8988T (cell line): ENCODE measurements at places on chromosomes 12 and 14.

DNA sequence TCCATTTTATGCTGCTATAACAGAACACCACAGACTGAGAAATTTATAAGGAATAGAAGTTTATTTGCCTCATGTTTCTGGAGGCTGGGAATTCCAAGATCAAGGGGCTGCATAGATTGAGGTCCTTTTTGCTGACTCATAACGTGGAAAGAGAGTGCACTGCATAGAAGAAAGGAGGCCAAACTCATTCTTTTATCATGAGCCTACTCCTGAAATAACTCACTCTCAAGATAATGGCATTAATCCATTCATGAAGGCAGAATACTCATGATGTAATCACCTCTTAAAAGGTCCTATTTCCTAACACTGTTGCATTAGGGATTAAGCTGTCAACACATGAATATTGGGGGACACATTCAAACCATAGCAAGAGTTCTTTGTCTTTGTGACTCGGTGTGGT is 60.0 kb upstream of the FBXO33 start:
- DNase-seq: no peak

- no peak for DNase-seq
These were observed 258.3 kb upstream of the NAV3 start for GRCh38 chr12:77572371-77572770.

DNA sequence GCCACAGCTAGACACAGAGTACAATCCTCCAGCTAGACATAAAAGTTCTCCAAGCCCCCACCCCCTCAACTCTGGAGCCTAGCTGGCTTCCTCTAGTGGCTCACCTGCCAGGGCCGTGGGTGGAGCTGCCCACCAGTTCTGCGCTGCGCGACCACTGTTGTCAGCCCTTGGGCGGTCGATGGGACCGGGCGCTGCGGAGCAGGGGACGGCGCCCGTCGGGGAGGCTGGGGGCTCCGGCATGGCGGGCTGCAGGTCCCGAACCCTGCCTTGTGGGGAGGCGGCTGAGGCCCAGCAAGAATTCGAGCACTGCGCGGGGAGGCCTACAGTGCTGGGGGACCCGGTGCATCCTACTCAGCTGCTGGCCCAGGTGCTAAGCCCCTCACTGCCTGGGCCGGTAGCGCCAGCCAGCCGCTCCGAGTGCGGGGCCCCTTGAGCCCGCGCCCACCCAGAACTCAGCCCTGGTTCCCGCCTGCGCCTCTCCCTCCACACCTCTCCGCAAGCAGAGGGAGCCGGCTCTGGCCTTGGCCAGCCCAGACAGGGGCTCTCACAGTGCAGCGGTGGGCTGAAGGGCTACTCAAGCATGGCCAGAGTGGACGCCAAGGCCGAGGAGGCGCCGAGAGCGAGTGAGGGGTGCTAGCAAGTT is 51.0 kb downstream of the RTN1 start:
- DNase-seq: no peak

- no peak for DNase-seq
These were observed 141.5 kb upstream of the FGD4 start for GRCh38 chr12:32257695-32258496.

DNA sequence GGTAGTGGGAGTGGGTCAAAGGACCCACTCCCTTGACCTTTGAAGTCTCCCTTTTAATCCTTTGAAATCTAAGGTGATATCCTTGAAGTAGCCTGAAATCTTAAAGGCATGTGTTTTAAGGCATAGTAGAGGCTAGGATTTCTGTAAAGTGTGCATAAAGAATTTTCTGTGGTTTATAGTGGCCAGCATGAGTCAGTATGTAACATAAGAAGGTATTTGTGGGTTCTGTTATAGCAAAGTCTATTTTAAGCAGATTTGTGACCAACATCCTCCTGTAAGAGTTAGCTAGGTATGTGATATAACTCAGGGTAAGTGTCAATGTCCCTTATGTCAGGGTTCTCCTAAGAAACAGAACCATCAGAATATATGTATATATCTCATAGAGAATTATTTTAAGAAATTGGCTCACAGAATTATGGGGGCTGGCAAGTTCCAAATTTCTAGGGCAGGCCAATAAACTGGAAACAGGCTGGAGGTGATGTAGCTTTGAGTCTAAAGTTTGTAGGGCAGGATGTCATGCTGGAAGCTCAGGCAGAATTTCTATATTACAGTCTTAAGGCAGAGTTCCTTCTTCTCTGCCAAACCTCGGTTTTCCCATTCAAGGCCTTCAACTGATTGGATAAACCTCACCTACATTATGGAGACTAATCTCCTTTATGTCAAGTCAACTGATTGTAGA is 18.7 kb upstream of the EPYC start:
- DNase-seq: no peak

- DNase-seq: no peak
These were observed 56.0 kb downstream of the SYNE2 start for GRCh38 chr14:63908667-63909264.

DNA sequence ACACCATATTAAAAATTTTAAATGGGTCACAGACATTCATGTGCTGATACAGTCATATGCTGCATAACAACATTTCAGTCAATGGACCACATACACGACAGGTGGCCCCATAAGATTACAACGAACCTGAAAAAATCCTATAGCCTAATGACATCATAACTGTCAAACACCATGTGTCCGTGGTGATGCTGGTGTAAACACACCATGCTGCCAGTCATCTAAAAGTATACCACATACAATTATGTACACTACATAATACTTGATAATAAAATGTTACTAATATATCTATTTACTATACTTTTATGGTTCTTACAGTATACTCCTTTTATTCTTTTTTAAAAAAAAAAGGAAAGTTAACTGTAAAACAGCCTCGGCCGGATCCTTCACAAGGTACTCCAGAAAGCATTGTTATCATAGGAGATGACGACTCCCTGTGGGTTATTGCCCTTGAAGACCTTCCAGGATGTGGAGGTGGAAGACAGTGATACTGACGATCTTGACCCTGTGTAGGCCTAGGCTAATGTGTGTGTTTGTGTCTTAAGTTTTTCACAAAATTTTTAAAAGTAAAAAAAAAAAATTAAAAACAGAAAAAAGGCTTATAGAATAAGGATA is 5.0 kb upstream of the TDG start:
- DNase-seq: no peak

DNA sequence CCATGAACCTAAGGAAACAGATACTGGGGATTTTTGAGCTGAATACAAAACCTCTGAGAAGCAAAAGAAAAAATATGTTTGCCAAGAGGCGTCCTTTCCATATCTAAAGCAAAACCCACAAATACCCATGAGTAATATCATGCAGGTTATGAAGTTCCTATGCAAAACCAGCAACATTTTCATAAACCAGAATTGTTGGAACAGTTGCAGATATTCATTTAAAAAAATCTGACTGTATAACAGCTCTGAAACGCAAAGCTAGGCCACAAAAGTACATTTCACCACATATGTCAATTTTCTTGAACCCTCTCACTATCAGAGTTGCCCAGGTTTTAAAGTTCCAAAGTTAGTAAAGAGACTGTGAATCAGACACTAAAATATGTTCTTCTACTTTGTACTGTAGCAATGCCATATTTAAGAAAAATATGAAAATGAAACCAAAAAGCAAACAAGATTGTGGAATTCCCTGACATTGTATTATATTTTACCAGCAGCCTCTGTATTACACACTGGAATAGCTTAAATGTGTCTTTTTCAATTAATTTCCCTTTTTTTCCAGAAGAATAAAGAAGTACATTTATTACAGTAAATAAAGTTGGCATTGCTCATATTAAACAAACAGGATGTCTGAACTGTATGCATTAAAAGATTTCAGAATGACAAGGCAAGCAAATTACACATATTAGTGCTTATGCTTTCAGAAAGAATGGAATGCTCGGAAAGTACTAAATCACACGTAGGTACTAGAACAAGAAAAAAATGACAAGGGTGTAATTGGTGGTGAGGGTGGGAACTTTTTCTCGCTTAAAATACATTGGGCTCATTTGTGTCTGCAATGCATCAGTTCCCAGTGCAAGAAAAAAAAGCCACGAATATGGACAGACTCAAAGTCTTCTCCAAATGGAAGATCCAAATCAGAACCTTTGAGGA is 33.6 kb upstream of the HIF1A start:
- DNase-seq: no peak

- DNase-seq: no peak
These were observed 877.6 kb upstream of the SEL1L start for GRCh38 chr14:82411298-82411697.

DNA sequence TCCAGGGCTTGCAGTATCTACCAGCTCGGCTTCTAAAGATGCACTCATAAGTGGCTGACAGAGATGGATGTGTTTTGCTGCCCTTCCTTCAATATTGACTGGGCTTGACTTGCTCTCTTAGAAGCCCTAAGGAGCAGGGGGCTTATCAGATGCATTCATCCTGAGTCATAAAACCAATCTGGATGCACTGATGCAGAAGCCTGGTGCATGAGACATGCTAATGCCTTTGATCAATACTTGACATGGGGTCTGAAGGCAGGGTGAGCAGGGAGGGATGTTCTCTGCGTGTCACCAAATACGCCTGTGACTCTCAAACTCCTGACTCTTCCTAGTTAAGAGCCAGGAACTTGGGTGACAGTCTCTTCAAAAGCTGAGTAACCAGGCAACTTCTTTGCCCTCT is 77.8 kb upstream of the HSPB8 start:
- DNase-seq: no peak

DNA sequence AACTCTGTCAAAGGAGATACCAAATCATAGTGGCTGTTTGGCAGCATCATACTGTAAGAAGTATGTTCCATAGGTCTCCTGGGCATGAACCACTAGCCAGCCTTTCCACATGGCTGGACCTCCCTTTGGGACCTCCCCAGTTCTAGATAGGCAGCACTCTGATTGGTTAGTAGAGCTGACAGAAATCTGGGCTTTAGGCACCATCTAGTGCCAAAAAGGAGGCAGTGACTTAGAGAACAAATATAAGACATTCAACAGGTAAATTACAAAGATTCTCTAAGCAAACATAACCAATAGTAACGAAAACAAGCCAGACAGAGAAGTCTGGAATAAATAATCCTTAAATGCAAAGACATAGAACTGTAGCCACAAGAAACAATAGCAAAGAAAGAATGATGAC is 148.0 kb upstream of the PDE3A start:
- DNase-seq: no peak

DNA sequence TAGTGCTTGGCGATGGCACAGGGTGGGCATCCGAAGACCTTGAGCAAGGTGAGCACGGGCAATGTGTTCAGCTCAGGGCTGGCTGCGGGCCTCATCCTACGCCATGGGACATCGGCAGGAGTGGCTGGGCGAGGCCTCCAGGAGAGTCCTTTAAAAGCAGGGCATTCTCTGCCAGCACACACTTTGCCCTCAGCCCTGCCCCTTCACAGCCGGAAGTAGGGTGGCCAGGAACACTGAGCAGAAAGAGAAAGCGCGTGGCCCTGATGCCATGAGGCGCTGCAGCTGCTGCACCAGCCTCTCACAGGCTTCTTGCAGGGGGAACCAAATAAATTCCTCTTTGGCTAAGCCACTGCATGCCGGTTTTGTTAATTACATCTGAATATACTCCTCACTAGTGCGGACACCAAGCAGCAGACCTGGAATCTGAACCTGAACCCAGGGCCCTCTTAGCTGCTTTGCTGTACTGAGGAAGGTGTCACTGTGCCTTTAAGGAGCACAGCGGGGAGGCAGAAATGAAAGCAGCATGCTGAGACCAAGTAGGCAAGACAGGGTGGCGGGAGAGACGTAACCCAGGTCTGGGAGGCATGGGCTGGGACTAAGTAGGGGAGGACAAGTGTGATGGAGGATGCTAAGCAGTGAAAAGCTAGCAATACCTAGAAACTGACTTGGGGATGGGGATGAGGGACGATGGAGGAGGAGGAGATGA is 155.2 kb downstream of the TTC7B start:
- no peak for DNase-seq

DNA sequence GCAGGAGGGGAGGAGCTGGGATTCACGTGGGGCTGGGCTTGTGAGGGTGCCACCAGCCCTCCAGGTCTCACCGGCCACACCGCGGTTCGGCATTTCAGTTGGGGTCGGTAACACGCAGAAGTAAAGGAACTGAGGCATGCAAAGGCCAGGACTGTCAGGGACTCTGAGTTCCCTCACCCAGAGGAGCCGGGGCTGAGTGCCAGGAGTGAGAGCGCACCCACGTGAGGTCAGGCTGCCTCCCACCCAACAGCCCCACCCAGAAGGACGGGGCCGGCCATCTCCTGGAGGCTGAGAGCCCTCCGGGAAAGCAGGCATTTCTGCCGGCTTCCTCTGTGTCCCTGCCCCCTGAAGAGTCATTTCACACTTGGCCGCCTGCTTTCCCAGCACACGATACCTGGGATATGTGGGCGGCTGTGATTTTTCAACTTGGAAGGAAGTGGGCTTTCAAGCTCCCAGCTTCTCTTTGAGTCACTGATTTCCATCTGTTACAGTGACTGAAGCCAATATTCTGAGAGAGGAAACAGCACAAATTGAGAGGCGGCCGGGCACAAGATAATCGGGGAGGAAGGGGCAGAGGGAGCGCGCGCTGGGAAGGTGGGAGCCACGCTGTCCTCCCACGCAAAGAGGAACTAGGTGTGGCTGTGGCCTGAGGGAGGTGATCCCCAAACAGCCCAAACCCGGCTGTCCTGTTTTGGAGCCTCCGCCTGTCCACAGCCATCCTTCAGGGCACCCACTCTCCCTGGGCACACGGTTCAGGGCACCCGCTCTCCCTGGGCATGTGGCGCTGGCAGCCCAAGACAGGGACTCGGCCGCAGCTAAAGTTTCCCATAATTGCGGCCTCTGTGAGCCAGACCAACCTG is 19.0 kb downstream of the GALNT9 start:
- no peak for DNase-seq

- no peak for DNase-seq
These were observed 8.5 kb upstream of the DIO3 start for GRCh38 chr14:101552786-101553231.

DNA sequence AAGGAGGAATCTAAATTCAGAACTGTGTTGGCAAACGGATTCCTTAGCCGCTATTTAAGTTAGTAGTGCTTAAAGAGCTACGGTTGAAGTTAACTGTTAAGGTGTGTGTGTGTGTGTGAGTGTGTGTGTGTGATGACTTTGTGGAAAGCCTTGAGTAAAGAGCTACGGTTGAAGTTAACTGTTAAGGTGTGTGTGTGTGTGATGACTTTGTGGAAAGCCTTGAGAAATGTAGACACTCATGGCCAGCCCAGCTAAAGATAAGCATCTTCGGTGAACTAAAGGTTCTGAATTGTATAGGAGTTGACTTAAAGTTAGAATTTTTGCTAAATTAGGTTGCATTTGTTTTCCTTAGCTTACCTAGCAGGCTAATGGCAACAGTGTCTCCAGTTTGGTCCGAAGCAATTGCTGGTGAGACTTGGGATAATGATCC is 1.4 kb downstream of the KTN1 start:
- no peak for DNase-seq

DNA sequence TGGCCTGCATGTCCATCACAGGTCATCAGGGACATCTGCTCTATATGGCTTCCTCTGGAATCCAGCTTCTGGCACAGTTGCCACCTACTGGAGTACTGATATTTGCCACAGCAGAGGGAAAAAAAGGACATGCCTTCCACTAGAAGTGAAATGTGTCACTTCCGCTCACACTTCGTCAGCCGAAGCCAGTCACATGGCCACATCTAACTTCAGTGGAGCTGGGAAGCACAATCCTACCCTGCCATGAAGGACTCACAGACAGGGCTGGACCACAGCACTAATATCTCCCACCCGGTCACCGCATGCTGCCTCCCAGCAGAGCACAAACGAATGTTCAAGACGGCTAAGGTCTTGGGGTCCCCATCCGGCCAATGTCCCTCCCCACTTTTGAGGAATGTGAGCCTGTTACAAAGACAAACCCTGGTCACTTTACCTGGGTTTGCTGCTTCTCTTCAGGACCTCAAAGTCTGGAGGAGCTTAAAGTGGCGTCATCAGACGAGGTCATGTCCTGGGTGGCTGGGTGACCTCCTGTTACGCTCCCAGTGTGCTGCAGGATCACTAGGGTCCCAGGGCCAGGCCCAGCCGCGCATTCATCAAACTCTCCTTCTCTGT is 98.6 kb downstream of the GCH1 start:
- DNase-seq: no peak
